Smooth muscle cell of trachea (primary cell): ENCODE measurements at places on chromosomes 13 and 19. TPM values are rescaled to one million over a fixed set of nuclear protein-coding genes. Genes with fewer than 3 reads are reported as not detected.

ZGLP1 gene
- total RNA-seq: 0.29 and 0.50 TPM in 2 replicates

MTUS2 gene
- total RNA-seq: under 0.01 TPM in 1 of 2 replicates, not detected in the other

LILRB1 gene
- total RNA-seq: not detected in 2 replicates

B3GNT3 gene
- total RNA-seq: not detected in 2 replicates

HIF3A gene
- total RNA-seq: 4.8 and 7.6 TPM in 2 replicates

WTIP gene
- total RNA-seq: 13.2 and 65.0 TPM in 2 replicates

PGLYRP2 gene
- not detected in 2 replicates for total RNA-seq

FUT3 gene
- not detected in 2 replicates for total RNA-seq

TRPC4 gene
- total RNA-seq: 0.15 and 0.66 TPM in 2 replicates

ZNF682 gene
- 3.0 and 3.8 TPM in 2 replicates for total RNA-seq

TMEM86B gene
- 2.2 and 2.3 TPM in 2 replicates for total RNA-seq

CRYL1 gene
- 23.1 and 27.6 TPM in 2 replicates for total RNA-seq

CTXN1 gene
- total RNA-seq: 1.7 and 2.5 TPM in 2 replicates

ZNF540 gene
- 0.44 and 0.66 TPM in 2 replicates for total RNA-seq

SERP2 gene
- 8.3 and 10.1 TPM in 2 replicates for total RNA-seq

SMG9 gene
- total RNA-seq: 8.6 and 9.3 TPM in 2 replicates

LAIR2 gene
- total RNA-seq: not detected in 2 replicates

FGF22 gene
- total RNA-seq: 0.15 TPM in 1 of 2 replicates, not detected in the other

HCST gene
- total RNA-seq: 0.87 and 1.8 TPM in 2 replicates

CFAP97D2 gene
- total RNA-seq: not detected in 2 replicates

ADGRE3 gene
- not detected in 2 replicates for total RNA-seq

HSH2D gene
- not detected in 2 replicates for total RNA-seq
